Effector CD4-positive, alpha-beta T cell (primary cell): ENCODE measurements at places on chromosomes 7 and 10.

DNA sequence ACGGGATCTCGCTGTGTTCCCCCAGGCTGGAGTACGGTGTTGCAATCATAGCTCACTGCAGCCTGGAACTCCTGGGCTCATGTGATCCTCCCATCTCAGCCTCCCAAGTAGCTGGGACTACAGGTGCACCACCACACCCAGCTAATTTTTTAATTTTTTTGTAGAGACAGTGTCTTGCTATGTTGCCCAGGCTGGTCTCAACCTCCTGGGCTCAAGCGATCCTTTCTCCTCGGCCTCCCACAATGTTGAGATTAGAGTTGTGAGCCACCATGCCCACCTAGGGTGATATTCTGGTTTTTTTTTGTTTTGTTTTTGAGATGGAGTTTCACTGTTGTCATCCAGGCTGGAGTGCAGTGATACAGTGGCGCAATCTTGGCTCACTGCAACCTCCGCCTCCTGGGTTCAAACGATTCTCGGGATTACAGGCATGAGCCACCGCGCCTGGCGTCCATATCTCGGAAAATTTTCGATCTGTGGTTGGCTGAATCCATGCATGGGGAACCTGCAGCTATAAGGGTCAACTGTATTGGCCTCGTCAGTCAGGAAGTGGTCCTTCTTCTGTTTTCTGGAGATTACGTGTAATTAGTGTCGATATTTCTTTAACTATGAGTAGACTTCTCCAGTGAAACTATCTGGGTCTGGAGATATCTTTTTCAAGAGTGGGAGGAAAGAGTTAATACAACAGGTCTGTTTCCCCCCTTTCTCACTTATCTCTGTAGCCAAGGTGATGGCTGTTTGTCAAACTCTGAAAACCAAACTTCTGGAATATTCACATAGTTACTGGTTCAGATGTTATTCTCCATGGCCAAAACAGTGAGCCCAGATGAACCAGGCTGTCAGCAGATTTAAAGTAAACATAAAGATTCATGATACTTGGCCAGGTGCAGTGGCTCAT, 21.0 kb upstream of the FIS1 start:
- no peak for DNase-seq

DNA sequence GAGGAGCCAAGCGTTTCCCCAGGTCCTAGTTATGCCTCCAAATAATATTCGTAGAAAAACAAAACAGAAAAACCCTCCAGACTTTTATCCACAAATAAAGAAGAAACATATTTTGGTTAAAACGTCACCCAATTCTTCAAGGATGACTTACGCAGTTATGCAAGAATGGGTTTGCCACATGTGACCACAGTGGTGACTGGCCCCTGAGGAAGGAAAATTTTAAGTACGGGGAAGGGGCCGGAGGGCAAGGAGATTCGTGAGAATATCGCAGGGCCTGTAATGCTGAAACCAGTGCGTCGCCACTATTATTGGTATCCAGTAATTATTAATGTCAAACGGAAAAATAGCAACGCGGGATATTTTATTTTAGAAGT, 537 bp upstream of the MRPS24 start:
- DNase-seq: no peak

DNA sequence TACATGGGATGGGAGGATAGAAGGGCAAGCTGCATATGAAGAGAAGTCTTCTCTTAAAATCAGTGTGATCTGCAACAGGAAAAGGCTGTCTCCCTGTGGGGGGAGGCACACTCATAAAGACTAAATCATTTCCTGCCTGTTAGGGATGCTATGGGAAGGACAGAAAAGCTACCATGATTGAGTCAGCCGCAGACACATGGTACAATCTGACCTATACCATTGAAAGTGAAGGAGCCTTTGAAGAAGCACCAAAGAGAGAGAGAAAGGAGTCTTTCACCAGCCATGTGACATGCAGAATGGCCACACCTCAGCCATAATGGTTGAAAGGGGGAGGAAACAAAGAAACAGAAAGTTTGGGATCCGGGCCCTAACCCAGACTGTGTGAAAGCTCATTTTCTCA, 29.1 kb downstream of the NUDCD3 start:
- DNase-seq: no peak

GRCh38 chr7:1539181-1539881, 8.8 kb downstream of the MAFK start:
- DNase-seq: no peak

DNA sequence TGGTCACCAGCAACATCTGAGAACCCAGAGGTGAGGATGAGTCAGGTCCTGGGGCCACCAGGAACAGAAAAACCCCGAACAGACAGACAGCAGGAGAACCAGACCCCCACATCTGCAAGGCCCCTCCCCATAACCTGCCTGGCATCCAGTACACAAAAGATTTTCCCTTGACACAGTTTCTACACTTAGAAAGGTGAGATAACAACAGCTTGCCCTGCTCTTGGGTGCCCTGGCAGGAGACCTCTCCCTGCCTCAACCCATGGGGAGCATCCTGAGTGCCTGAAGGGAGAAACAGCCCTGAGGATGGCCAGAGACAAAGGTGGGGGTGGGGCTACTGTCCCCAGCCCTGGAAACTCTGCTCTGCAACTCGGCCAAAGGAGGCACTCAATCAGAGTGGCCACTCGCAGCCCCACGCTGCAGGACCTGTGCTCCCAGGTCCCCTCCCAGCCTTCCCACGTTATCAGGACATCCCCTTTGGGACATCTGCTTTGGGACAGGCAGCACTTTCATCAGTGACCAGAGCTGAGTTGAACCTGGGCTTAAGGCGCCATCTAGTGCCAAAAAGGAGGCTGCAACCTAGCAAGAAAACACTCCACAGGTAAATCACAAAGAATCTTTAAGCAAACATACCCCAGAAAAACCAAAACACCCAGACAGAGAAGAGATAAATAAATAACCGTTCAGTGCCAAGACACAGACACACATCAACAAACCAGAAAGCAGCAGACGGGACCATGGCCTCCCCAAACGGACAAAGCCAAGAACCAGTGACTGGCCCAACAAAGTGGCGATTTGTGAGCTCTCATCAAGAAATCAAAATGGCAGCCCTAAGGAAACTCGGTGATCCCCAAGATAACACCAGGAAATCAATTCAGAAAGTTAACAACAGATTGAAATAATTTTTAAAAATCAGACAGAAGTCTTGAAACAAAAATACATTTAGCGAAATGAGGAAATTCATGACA, 233.7 kb downstream of the PTPRN2 start:
- no peak for DNase-seq

DNA sequence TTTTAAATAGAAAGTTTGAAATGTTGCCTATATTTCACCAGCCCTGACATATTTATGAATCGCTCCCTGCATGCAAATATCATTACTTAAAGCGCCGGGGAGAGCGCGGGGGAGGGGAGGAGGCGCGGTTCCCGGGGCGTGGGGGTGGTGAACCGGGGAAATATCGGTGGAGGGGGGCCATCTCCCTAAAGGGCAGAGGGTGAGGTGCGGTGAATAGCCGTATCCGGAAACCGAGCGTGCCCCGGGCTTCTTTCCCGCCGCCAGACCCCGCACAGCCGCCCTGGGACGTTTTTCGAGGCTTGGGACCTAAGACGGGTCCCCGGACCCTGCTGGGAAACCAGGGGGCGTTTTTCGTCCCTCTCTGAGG, 6.9 kb upstream of the ZNF503 start:
- DNase-seq: no peak

DNA sequence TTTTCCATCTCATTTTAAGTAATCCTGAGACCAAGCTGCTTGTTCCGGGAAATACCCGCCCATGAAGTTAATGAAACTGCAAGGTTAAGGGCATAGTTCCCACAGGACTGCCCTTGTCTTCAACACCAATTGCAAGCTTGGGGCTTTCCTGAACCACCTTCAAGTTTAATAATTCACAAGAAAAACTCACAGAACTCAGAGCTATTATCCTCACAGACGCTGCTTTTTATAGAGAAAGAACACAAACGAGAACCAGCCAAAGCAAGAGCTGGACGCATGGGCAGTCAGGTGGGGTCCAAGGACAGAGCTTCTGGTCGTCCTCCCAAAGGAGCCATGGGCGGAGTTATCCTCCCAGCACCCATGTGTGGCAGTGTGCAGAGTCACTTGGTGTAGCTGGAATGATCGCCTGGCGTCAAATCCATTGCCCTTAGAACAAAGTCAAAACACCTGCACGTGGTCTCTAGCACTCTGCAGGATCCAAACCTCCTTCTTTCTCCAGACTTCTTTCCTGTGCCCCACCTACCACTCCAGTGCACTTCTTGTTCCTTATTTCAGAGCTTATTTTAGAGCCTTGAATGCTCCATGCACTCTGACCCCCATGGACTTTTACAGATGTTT, 56.7 kb downstream of the SNX10 start:
- no peak for DNase-seq

GRCh38 chr10:30847642-30848041, 184.0 kb downstream of the ZNF438 start:
- no peak for DNase-seq

DNA sequence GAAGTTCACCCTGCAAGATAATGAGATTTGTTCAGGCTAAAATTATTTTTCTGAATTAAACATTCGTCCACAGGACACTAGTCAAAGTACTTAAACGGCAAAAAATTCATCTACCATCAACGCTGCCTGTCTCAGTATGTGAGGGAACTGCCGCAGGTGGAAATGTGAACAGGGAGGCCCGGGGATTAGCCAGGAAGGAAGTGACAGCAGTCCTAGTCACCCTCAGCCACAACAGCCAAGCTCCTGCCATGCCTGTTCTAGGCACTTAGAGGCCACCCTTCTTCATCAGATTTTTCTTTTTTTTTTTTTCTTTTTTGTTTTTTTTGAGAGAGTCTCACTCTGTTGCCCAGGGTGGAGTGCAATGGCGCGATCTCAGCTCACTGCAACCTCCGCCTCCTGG, 9.4 kb downstream of the NUDT5 start:
- DNase-seq: no peak

GRCh38 chr10:60235001-60235400, 154.7 kb downstream of the ANK3 start:
- DNase-seq: no peak

DNA sequence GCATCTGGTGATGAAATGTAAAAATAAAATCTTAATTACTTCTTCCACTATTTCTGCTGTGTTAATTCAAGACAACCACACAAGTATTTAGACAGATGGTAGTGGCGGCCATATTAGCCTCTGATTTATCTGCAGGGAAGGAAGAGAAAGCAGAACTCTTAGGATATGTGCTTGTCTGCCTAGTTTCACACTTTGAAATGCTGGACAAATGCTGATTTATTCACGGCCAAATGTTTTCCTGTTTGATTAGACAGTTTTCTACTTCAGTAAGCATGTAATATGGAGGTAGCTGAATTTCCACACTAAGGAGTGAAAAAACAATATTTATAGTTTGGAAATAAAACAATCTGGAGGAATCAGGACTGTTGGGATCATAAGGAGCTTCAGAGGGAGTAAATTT, 158.1 kb downstream of the AGMO start:
- no peak for DNase-seq

DNA sequence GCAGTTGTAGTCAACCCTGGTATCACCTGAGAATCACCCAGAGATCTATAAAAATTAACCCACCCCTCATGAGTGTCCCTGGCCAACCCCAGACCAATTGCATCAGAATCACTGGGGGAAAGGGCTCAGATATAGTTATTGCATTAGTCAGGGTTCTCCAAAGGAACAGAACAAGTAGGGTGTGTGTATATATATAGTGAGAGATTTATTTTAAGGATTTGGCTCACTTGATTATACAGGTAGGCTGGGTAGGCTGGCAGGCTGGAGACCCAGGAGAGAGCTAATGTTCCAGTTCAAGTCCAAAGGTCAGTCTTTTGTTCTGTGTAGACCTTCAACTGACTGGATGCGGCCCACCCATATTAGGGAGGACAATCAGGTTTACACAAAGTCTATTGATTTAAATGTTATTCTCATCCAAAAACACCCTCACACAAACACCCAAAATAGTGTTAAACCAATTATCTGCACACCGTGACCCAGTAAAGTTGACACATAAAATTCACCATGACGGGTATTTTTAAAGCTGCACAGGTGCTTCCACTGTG, 372.9 kb upstream of the NFE2L3 start:
- no peak for DNase-seq

DNA sequence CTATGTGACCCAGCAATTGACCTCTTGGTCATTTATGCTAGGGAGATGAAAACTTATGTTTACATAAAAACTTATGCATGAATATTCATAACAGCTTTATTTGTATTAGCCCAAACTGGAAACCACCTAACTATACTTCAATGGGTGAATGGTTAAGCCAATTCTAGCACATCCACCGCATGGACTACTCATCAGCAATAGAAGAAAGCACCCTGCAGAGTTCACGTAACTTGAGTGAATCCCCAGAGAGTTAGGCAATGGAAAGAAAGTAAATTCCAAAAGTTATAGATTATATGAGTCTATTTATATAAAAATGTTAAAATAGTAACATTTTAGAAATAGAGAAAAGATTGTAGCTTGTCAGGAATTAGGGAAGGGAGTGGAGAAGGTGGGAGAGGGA, 60.2 kb upstream of the NRG3 start:
- no peak for DNase-seq

GRCh38 chr7:17495655-17496394, 197.4 kb downstream of the AHR start:
- DNase-seq: no peak

DNA sequence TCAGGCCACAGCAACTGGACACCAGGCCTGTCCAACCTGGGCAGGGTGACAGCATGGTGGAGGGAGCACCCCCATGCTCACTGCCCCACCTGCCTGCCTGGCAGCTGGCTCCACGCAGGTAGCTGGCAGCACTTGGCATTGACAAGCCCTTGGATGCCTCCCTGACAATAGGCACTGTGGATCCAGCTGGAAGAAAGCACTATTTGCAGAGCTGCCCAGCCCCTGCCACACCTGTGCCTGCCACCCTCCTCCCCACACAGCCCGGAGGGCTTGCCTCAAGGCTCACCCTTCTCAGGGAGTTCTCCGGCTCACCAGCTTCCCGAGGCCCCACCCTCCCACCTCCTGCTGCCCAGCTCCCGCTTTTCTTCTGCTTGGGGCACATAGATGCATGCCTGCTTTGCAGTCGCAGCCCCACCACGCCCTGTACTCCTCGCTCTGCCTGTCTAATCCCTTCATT, 160.1 kb downstream of the NEURL1 start:
- no peak for DNase-seq

- DNase-seq: no peak
Observed at GRCh38 chr10:14585287-14586193, 189.2 kb downstream of the FAM107B start.

- DNase-seq: no peak
Observed at GRCh38 chr7:132263151-132263550, 313.1 kb downstream of the PLXNA4 start.

DNA sequence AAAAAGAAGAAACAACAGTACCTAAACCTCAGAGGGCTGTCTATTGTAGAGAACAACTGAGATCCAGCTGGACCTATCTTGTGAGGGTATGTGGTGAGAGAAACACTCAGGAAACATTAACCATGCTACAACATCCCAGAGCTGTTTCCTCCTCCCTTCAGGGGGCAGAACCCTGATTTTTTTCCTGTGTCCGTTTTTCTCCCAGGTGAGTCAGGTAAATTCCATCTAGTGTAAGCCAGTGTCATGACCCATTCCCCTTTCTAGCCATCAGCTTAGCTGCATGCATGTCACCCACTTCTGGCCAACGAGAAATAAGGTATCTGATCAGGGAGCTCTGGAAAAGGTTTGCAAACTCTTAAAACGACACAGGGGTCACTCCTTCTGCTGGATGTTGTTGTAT, 103.8 kb downstream of the DNMBP start:
- no peak for DNase-seq
